ENCODE measurements at places on chromosomes 6 and 20.

- no peak for DNase-seq
Measured at GRCh38 chr6:17211101-17211500, 70.1 kb upstream of the RBM24 start.

GRCh38 chr6:17740559-17741220, 34.0 kb upstream of the NUP153 start:
- no peak for DNase-seq

DNA sequence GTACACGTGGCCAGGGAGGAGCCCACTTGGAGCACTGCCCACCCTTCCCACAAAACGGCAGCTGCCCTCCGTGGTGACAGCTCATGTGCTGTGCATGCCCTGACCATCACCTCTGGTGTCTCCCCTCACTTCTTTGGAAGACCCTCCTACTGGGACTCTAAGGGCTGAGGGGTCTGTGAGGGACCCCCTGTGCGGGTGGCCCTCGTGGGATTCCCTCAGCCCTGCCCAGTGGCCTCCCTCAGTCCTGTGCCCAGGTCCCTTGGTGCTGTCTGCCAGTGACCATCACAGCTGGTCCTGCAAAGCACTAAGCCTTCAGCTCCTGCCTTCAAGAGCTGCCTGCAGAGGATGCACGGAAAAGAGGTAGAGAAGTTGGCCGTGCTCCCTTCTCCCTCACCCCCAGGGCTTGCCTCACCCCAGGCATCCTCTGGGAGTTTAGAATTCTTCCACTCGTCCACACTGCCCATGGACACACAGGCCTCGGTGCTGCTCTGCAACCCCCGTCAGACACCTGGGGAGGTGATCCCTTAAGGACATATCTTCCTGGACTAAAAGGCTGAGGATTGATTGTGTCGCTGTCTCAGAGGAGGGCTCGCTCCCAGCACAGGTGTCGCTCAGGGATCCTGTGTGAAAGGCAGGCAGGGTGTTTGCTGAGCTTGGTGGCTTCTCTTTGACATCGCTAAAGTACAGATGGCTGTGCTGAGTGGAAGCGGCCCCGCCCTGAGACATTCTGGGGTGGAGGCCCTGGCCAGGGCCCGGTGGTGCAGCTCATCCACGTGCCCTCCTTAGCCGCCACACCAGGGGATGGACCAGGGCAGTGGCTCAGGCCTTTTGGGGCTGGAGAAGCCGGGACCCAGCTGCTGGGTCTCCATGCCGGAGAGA, 119.5 kb upstream of the FRMD1 start:
- DNase-seq = no peak

GRCh38 chr20:48581167-48581566, 246.6 kb downstream of the PREX1 start:
- DNase-seq = no peak

- DNase-seq = no peak
Measured at GRCh38 chr20:1997483-1998192, 3.8 kb upstream of the PDYN start.

DNA sequence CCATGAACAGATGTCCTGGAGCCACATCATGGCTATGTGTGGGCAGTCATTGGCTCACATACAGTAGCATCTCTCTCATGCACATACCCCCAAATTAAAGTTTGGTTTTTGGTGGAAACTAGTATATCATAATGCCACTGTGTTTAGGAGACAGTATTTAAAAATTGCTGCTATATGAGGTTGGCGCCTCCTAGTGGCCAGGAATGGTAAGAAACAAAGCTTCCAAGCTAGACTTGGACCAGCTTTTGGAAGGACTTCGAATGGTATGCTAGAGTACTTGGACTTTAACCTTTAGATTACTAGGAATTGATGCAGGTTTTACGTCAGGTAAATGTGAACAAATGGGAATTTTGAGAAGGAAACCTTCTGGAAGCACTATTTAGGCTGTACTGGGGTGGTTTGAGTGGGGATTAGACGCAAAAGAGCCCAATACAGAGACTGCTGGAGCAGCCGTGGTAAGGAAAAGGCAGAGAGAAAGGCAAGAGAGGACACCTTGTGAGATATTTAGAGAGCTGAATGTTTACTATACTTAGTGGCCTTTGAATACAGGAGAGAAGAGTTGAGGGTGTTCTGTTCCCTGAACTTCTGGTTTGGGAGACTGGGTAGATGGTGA, 23.8 kb downstream of the PRSS35 start:
- DNase-seq = peak; percentile 27

DNA sequence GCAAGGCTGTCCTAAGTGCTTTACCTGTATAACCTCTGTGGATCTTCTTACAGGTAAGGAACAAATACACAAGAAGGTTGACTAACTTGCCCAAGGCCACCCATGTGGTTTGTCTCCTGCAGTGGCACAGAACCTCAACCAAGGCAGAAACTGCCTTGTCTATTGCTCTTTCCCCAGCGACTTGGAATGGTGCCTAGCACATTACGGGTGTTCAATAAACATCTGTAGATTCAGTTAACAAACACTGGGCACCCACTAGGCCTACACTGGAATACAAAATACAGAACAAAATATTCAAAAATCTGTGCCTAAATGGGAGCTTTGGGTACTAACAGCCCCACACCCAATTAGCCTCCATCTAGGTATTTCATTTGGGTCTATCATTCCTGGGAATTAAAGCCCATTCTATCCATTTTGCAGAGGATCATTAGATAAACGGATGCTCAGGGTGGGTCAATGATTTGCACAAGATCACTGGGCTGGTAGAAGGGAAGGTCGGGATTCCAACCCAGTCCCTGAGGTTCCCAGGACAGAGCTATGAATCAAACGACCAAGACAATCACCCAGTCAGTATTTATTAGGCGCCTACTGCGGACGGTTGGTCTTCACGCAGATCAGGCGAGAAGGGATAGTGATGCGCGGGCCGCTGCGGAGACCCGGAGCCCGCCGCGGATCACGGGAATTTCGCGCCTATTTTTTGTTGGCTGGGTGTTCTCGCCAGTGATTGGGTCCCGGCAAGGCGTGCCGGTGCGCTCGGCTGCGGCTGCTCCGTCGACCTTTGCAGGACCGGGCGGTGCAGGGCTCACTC, at the start of gene STK35:
STK35 (plus strand) TSS at position 771 of the 808 bp plus-strand sequence. CDS start 55 bp downstream, outside the sequence.
- no peak for DNase-seq

- DNase-seq = no peak
Measured at GRCh38 chr6:110486756-110487155, 10.3 kb upstream of the SLC22A16 start.

- no peak for DNase-seq
Measured at GRCh38 chr6:129544892-129545612, 164.9 kb downstream of the ARHGAP18 start.

GRCh38 chr6:105814745-105815536, 271.2 kb upstream of the PRDM1 start:
- DNase-seq = no peak

- no peak for DNase-seq
Measured at GRCh38 chr6:146919017-146919416, 285.2 kb upstream of the STXBP5 start.

DNA sequence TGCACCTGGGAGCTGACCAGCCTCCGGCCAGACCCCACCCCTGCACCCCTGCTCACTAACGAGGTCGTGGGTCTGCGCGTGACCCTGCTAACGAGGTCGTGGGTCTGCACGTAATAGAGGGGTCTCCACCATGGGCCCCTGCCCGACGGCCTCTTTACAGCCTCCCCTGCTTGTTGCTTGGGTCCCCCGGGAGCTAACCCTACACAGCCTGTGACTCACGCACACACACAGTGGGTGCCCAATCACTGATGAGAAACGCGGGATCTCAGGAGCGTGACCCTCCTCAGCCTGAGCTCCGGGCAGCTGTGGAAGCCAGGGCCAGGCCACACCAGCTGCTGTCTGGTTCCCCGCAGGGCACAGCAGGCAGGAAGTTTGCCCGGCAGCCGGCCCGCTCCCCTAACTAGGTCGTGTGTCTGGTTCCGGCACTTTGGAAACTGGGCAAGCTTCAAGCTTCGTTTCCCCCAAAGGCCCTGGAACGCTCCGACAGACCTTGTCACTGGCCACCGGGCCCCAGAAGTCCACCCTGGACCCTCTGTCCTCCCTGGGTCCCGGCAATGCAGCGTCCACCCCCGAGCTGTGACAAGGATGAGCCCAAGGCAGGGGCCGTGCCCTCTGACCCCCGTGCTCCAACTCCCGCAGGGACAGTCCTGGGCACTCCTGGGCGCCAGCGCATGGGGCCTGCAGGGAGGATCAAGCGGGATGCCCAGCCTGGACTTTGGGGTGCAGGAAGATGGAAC, 767 bp downstream of the PTK6 start:
- DNase-seq = no peak

- DNase-seq = no peak
Measured at GRCh38 chr20:298776-299391, 1.5 kb downstream of the ZCCHC3 start.

DNA sequence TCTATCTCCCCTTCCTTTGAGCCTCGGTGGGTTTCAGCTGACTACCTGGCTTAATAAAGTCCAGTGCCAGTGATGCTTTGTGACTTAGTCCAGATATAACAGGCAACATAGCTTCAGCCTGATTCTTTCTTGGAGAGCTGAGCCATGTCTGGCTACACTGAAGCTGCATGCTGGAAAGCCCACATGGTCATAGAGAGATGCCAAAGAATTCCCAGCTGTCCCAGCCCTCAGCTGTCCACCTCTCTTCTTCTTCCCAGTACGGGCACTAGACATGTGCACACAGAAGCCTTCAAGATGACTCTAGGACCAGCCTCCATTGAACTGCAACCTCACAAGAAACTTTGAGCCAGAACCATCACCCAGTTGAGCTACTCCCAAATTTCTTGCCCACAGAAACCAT, 154.1 kb upstream of the MYLIP start:
- DNase-seq = no peak

- DNase-seq = no peak
Measured at GRCh38 chr20:5270603-5271002, 46.2 kb downstream of the PROKR2 start.

DNA sequence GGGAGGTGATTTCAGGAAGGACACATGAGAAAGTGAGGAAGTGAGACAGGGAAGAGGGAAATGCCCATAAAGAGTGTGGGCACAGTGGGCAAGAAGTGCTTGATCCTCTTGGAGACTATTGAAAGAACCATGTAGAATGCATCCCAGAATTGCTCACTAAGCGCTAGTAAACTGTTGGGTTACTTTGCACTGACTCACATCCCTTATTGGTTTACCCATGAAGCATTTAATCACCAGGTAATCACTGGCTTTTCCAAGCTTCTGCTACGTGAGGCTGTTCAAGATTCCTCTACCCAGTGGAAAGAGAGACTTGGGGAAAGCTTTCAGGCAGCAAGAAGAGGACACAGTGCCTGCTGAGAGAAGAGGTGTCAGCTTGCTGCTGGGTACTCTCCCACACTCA, 410.0 kb upstream of the JAG1 start:
- no peak for DNase-seq

- DNase-seq = no peak
Measured at GRCh38 chr6:167645368-167645767, 181.3 kb upstream of the AFDN start.

- DNase-seq = no peak
Measured at GRCh38 chr6:56838016-56838555, 116.8 kb upstream of the BEND6 start.

DNA sequence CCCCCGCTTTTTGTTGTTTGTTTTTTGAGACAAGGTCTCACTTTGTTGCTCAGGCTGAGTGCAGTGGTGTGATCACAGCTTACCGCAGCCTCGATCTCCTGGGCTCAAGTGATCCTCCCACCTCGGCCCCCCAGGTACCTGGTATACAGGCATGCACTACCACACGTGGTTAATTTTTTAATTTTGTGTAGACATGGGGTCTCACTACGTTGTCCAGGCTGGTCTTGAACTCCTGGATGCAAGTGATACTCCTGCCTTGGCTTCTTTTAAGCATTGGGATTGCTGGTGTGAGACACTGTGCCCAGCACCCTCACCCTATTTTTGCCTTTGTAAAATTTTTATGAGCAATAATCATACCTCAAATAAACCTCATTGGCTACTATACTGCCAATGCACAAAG, 5.5 kb downstream of the ENPP3 start:
- no peak for DNase-seq
